ENCODE measurements at places on chromosomes 12 and 14.

GRCh38 chr14:75831952-75832351 is 149.8 kb downstream of the TGFB3 start:
- DNase-seq, result no peak

DNA sequence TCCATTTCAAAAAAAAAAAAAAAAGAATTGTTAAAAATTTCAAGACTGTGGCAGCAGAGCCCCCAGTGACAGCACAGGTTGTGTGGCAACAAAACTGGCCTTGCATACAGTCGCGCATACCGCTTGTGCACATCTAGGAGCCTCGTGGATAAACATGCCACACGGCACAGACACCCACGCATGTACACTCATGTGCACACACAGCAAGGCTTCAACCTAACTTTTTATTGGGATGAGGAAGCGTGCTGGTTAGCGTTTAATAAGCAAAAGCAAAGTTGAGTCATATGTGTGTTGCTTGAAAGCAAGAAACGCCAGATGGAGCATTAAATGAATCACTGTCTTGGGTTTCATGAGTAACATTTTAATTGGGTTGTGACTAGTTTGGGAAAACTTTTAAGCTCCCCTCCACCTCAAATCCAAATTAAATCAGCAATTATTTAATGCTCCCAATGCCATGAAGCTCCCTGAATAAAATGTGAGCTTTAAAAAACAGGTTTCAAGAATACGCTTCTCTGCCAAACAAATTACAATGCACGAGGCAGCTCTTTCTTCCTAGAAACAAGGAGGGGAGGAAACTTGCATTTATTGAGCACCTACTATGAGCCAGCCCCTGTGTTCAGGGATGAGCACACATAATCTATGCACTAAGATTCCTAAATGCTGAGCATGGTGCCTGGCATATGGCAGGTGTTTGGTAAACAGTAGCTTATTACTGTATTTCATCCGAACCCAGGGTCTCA is 35.7 kb upstream of the EML1 start:
- no peak for DNase-seq

DNA sequence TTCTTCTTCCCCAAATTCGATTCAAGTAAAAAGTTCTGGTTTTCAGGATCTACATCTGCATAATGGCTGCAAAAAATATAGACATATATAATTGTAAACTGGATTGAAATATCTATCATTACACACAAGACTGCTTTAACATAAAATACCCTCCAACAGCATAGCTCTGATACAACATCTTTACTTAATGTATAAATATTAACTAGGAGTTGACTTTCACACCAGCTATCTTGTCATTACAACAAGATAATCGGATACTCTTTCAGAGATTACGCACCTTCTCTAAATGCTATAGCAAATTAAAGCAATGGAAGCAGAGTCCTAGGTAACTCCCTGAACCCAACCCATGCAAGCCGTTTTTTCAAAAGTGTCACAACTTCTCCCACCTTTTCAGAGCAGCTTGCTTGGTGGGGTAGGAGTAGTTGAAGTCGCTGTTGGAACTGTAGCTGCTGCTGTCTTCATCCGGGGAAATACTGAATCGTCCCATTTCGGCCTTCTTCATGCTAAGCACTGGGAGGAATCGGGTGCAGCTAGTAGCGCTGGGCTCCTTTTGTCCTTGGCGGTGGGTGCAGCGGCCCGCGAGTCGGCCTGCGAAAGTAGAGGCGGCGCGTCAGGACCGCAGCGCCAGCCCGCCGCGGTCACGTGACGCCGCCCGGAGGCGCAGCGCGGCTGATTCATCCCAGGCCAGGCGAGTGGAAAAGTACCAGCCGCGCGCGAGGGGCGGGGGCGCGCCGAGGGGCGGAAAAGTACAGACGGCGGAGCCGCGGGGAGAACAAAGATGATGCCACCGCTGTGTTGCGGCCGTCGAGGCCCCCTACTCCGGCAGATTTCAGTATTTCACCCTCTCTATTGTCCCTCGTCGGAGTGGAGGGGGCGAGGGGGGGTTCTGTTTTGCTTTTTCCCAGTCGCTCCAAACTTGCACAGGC is 1.5 kb downstream of the SLC38A2 start:
- DNase-seq, result peak; percentile 92

DNA sequence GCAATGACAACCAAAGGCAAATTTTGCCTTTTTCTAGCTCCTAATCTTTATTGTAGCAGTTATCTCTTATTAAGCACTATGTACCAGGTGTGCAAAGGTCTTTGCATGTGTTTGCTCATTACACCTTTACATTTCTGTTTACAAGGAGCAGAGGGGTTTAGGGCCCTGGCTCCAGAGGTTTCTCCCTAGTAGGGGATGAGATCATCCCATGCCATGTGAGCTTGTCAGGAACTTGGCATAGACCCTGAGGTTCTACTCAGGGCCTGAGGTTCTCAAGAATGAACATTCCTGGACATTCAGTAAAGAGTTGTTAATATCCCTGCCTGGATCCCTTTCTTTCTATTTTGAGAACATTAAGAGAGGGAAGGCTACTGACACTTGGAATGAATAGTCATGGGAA is 292.0 kb downstream of the RPAP3 start:
- DNase-seq, result no peak

- peak; percentile 70 for DNase-seq
Observed at GRCh38 chr12:94149781-94150239, 1.4 kb downstream of the PLXNC1 start.

GRCh38 chr14:70144046-70144445 is 44.7 kb downstream of the SLC8A3 start:
- no peak for DNase-seq
